Activated naive CD4-positive, alpha-beta T cell treated with anti-CD3 and anti-CD28 coated beads, Interleukin-2, amount 10 ng/mL, durations not matched to agents 5 hours and 36 hours (primary cell): ENCODE measurements at places on chromosomes 3 and 15. TPM values are rescaled to one million over a fixed set of nuclear protein-coding genes. Genes with fewer than 3 reads are reported as not detected.

C3orf20 gene
- 0.15 TPM for total RNA-seq

GOLGA8T gene
- 0.28 TPM for total RNA-seq

SLC12A8 gene
- total RNA-seq = 0.68 TPM

PLSCR5 gene
- total RNA-seq = not detected

MYEF2 gene
- 22.6 TPM for total RNA-seq

ITIH4 gene
- total RNA-seq = 16.5 TPM

GLDN gene
- not detected for total RNA-seq

P2RY13 gene
- not detected for total RNA-seq

CHRNA5 gene
- 1.4 TPM for total RNA-seq

OR5K2 gene
- total RNA-seq = not detected

XCR1 gene
- total RNA-seq = not detected

ISG20 gene
- 152 TPM for total RNA-seq

MESP2 gene
- total RNA-seq = not detected

UBA3 gene
- total RNA-seq = 102 TPM
